ENCODE measurements at places on chromosomes 4 and X. TPM values are rescaled to one million over a fixed set of nuclear protein-coding genes. Genes with fewer than 3 reads are reported as not detected.

GRCh38 chrX:48045410-48046311 is 25.8 kb downstream of the ZNF630 start:
- DNase-seq, result peak; percentile 59
- H3K27ac ChIP-seq, result peak overlapping the region; percentile 55

DNA sequence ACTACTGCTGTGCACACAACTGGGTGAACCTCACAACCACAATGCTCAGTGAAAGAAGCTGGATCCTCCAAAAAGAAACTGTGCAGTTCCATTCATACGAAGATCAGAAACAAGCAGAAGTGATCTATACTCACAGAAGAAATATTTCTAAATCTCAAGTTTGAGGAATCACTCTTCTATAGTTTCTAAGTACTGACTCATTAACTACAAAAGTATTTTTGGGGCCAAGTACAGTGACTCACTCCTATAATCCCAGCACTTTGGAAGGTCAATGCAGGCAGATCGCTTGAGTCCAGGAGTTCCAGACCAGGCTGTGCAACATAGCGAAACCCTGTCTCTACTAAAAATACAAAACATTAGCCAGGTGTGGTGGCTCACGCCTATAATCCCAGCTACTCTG is 51.3 kb upstream of the RELL1 start:
- no peak overlapping the region for H3K27ac ChIP-seq
- no peaks in the 10 kb centered on the region for H3K36me3 ChIP-seq
- H3K27me3 ChIP-seq, result no peaks in the 10 kb centered on the region

- peak within 1 kb of the TSS; percentile 52 for H3K4me3 ChIP-seq
- peaks cover 16% of the 10 kb centered on the region for H3K4me1 ChIP-seq
- H3K27me3 ChIP-seq, result peaks cover 36% of the 10 kb centered on the region
Measured at GRCh38 chr4:143700416-143701352, at the start of gene FREM3. TSS of gene FREM3 (minus strand) at chr4:143700675. CDS start at chr4:143700675, 0 bp downstream.

GRCh38 chr4:141009931-141010330 is 123.3 kb downstream of the RNF150 start:
- no peaks in the 10 kb centered on the region for H3K27me3 ChIP-seq
- H3K36me3 ChIP-seq, result no peaks in the 10 kb centered on the region
- no peak overlapping the region for H3K4me3 ChIP-seq
- H3K27ac ChIP-seq, result no peak overlapping the region
- no peaks in the 10 kb centered on the region for H3K4me1 ChIP-seq

- no peaks in the 10 kb centered on the region for H3K4me1 ChIP-seq
- no peaks in the 10 kb centered on the region for H3K27me3 ChIP-seq
- H3K36me3 ChIP-seq, result no peaks in the 10 kb centered on the region
- DNase-seq, result no peak
- no peak overlapping the region for H3K4me3 ChIP-seq
- no peak overlapping the region for H3K27ac ChIP-seq
Measured at GRCh38 chr4:150743564-150744342, 161.8 kb downstream of the MAB21L2 start.

SASH3 gene
- total RNA-seq, result 2.9 TPM

DNA sequence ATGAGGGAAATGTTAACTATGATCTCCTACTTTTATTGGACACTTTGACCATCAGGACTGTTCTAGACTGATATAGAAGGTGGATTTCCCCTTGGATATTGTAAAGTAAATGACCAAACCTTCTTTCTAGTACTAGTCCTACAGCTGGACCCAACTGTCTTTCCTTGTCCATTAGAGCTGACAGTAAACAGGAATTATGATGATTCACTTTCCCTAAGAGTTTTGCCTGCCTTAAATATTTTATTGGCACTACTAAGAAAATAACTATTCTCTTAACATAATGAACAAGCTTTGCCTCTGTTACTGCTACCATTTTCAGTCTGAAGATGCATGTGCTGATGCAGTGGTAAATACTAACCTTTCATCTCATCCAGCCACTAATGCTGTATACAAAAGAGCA is 915.4 kb downstream of the CENPC start:
- no peaks in the 10 kb centered on the region for H3K4me1 ChIP-seq
- H3K36me3 ChIP-seq, result no peaks in the 10 kb centered on the region
- H3K27me3 ChIP-seq, result no peaks in the 10 kb centered on the region
- no peak for DNase-seq
- no peak overlapping the region for H3K27ac ChIP-seq
- no peak overlapping the region for H3K4me3 ChIP-seq

GRCh38 chr4:52001616-52002015 is 18.5 kb downstream of the LRRC66 start:
- H3K27me3 ChIP-seq, result no peaks in the 10 kb centered on the region
- H3K4me3 ChIP-seq, result no peak overlapping the region
- no peaks in the 10 kb centered on the region for H3K4me1 ChIP-seq
- H3K36me3 ChIP-seq, result no peaks in the 10 kb centered on the region

GRCh38 chr4:114386637-114387233 is 211.9 kb upstream of the UGT8 start:
- no peak overlapping the region for H3K27ac ChIP-seq
- DNase-seq, result no peak
- H3K4me1 ChIP-seq, result no peaks in the 10 kb centered on the region
- peaks cover 5% of the 10 kb centered on the region for H3K27me3 ChIP-seq

GRCh38 chrX:111431001-111431400 is 19.0 kb upstream of the DCX start:
- H3K4me1 ChIP-seq, result no peaks in the 10 kb centered on the region
- DNase-seq, result no peak
- no peak overlapping the region for H3K4me3 ChIP-seq
- no peaks in the 10 kb centered on the region for H3K27me3 ChIP-seq

DNA sequence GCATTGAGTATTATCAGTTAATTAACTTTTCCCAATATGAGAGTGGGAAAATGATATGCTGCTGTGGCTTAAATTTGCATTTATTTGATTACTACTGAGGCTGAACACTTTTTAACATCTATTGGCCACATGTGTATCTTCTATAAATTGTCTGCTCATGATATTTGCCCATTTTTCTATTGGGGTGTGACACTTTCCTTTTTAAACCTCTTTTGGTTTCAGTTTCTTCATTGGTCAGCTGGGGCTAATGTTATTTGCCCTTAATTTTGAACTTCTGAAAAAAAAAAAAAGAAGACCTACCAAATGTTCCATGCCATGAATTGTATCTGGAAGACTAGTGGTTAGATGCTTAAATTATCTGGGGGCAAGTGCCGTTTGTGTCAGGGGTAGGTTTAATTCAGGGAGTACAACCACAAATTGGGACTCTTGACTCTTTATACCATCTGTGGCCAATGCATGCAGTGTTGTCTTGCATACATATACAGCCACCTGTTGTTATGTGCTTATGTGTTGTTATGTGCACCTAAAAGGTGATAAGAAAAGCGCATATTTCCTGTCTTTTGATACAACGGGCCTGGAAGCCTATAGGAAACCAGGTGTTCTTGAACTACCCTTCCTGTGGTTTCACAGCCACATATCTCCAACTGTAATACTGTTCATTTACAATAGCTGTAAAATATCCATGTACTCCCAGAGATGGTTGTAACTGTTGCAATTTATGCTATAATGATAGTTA is 49.0 kb downstream of the SH2D1A start:
- DNase-seq, result no peak
- H3K27ac ChIP-seq, result no peak overlapping the region
- no peak overlapping the region for H3K4me3 ChIP-seq
- no peaks in the 10 kb centered on the region for H3K36me3 ChIP-seq

DNA sequence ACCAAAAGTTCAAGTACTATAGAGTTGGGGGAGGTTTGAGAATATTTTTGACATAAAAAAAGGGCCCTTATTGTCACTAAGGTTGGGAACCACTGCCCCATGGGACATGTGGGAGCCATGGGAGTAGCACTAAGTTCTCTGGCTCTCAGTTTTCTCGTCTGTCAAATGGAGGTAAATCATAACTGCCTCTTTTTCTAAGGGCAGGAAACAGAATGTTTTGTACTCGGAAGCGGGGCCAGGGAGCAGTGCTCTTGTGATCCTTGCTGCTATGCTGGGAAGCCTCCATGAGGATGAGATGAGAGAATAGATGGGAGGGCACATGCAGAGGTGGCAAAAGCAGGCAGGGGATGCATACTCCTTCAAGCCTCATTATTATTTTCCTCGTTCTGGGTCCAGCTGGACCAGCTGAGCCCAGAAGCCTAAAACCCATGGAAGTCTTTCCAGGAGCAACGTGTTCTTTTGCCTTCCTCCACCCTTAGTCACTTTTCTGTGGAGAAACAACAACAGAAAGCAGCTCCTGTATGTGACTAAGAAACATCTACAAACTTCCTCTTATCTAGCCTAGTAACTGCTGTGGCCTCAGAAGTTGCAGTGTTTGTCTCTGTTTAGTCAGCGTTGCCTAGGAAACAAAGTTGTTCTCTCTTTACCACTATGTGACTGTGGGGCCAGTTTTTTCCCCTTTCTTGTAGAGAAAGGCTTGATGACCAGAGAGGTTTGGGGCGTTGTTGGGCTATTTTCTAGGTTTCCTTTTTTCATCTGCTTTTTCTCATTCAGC is 64.8 kb downstream of the TSC22D3 start:
- H3K36me3 ChIP-seq, result peaks cover 11% of the 10 kb centered on the region
- peak overlapping the region; percentile 98 for H3K27ac ChIP-seq
- no peaks in the 10 kb centered on the region for H3K4me1 ChIP-seq
- DNase-seq, result no peak

DNA sequence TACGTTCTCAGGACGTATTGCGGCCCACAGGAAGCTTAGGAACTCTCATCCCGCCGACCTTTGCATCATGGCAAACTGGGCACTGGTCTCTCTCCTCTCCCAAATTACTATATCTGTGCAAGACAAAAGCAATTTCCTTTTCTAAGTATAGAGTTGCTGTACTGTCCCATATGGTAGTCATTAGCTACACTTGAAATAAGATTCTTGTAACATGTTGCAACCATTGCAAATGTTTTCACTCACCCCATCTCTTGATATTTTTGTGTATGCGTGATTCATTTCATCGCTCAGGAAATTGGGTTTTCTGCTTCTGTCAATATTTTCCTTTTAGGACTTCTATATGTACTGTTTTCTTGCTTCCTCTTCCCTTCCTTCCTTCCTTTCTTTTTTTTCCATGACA is 15.7 kb downstream of the ARMCX6 start:
- no peaks in the 10 kb centered on the region for H3K27me3 ChIP-seq
- H3K4me1 ChIP-seq, result no peaks in the 10 kb centered on the region
- H3K36me3 ChIP-seq, result no peaks in the 10 kb centered on the region
- H3K27ac ChIP-seq, result no peak overlapping the region

AMTN gene
- not detected for total RNA-seq

GRCh38 chr4:26377328-26378311 is 56.8 kb downstream of the RBPJ start:
- no peak overlapping the region for H3K27ac ChIP-seq
- H3K36me3 ChIP-seq, result no peaks in the 10 kb centered on the region
- H3K4me1 ChIP-seq, result peaks cover 20% of the 10 kb centered on the region

TMEM255A gene
- total RNA-seq, result 0.40 TPM

DNA sequence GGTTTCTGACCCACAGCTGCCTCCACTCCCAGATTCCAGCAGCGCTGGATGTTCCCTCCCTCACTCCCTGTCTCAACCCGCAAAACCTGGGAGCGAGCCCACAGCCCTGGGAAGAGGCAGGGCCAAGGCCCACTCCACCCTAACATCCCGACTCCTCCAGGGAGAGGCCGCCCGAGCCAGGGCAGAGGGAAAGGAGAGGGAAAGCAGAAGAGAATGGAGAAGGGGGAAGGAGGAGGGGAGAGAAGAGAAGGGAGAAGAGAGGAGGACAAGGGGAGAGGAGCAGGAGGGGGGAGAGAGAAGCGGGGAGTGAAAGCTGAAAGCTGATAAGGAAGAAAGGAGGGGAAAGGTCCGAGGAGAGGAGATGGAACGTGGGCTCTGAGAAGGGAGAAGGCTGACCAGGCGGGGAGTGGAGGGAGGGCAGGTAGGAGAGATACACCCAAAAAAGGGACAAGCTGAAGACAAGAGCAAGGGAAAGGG is 120.2 kb upstream of the PJA1 start:
- peak; percentile 40 for DNase-seq
- H3K27me3 ChIP-seq, result no peaks in the 10 kb centered on the region
- peak overlapping the region; percentile 41 for H3K4me3 ChIP-seq

DNA sequence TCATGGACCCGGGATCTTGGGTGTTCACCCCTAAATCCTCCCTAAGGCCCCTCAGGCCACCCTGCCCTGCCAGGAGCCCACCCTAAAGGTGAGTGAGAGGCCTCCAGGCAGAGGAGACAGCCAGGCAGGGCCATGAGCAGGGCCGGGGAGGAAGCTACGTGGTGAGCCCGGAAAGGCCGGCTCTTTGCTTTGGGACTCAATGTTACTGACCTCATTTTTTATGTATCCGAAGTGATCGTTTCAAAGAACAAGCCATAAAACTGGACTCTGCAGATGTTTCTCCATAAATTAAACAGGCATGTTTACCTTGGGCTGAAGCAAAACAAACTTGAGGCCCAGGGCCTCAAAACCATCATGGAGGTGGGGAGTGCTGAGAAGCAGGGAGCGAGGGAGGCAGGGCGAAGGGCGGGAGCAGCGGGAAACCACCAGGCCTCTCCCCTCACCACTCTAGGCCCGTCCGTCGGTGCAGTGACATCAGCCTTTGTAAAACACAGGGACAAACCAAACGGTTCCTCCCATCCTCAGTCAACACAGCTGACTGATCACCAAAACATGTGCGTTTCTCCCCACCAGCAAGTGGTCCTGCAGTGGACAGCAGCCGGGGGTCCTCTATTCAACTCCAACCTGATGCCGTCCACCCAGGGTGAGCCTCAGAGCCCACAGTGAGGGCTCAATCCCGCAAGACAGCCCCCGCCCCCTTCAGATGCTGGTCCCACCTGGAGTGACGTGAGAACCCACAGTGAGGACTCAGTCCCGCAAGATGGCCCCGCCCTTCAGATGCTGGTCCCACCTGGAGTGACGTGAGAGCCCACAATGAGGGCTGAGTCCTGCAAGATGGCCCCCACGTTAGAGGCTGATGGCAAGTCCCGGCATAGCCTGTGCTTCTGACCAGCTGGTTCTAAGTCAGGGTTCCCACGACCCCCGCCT is 102.9 kb upstream of the LRPAP1 start:
- no peak overlapping the region for H3K27ac ChIP-seq
- no peaks in the 10 kb centered on the region for H3K4me1 ChIP-seq
- no peak overlapping the region for H3K4me3 ChIP-seq
- DNase-seq, result no peak
- no peaks in the 10 kb centered on the region for H3K36me3 ChIP-seq

GRCh38 chrX:48960291-48960690 is 2.9 kb upstream of the OTUD5 start:
- H3K4me1 ChIP-seq, result peaks cover 17% of the 10 kb centered on the region
- no peak for DNase-seq
- no peaks in the 10 kb centered on the region for H3K36me3 ChIP-seq
- H3K27me3 ChIP-seq, result no peaks in the 10 kb centered on the region
- H3K4me3 ChIP-seq, result no peak overlapping the region

DNA sequence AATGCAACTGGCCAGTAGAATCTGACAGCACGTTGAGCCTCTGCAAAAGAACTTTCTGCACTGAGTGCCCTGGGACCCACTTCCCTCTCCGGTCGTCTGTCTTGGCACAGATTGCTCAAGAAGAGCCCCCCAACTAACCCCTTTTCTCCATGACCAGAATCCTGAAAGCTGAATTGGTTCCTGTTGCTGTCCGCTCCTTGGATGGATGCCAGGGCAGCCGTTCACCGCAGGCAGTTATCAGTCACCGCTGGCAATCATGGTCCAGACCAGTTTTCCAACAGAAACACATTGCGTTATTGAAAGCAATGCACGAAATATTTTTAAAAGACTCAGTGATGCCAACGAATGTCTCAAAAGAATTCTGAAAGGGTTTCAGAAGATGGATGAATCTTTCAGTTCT is 733.7 kb upstream of the FRG1 start:
- DNase-seq, result peak; percentile 28
- no peaks in the 10 kb centered on the region for H3K36me3 ChIP-seq
- H3K27me3 ChIP-seq, result no peaks in the 10 kb centered on the region
- H3K4me3 ChIP-seq, result no peak overlapping the region

KLF8 gene
- 1.4 TPM for total RNA-seq

GPR34 gene
- 4.1 TPM for total RNA-seq

ENPEP gene
- total RNA-seq, result 6.3 TPM

All from heart left ventricle (tissue), 16 donors.